ENCODE measurements at places on chromosomes 2 and 18.

DNA sequence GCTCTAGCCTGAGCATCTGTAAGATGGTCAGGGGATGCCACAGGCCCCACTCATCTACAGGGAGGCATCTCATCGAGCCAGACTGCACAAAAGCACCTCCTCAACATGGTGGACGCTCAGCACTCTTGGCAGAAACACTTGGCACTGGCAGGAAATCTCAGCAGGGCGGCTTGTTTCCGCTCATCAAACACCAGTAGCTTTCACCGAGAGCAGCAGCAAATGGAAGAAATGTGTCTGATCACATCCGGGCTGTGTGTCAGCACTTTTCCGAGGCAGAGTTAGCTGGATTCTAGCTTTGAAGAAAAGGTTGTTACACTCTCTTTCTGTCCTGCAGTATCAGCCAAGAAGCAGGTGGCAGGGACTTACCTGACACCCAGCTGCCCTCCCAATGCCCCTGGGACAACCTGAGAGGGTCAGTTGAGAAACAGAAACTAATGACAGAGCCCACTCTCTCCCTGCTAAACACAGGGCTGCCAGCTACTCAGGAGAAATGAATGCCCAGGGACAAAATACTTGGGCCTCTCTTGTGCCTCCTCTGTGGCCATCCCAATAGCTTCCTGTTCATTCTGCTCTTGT, 68.9 kb upstream of the FZD7 start:
- DNase-seq: no peak

DNA sequence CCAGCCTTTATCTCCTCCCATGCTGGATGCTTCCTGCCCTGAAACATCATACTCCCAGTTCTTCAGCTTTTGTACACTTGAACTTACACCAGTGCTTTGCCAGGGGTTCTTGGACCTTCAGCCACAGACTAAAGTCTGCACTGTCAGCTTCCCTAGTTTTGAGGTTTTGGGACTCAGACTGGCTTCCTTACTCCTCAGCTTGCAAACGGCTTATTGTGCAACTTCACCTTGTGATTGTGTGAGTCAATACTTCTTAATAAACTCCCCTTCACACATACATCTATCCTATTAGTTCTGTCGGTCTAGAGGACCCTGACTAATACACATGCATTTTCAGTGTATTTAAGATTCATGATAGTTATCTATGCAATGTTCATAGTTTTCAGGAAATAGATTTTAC, 35.8 kb upstream of the ZNF804A start:
- no peak for DNase-seq

GRCh38 chr2:55620123-55620779, 2.8 kb upstream of the PPP4R3B start:
- DNase-seq: peak; percentile 22

- no peak for DNase-seq
These were observed 497.8 kb downstream of the EIPR1 start for GRCh38 chr2:2879781-2880180.

- DNase-seq: no peak
These were observed 8.9 kb downstream of the INPP4A start for GRCh38 chr2:98453531-98453930.

DNA sequence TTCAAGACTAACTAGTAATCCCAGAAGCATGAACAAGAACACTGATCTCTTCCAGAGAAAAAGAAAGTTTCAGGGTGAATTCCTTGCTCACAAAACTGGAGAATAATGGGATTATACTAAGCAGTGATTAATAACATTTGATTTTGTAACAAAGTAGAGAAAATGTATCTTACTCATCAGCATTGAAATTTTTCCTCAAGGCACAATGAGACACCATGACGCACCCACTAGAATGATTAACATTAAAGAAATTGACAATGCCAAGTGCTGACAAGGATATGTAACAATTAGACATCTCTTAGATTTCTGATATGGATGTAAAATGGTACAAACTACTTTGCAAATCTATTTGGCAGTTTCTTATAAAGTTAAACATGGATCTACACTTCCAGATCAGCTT, 101.1 kb upstream of the EPHA4 start:
- DNase-seq: no peak

DNA sequence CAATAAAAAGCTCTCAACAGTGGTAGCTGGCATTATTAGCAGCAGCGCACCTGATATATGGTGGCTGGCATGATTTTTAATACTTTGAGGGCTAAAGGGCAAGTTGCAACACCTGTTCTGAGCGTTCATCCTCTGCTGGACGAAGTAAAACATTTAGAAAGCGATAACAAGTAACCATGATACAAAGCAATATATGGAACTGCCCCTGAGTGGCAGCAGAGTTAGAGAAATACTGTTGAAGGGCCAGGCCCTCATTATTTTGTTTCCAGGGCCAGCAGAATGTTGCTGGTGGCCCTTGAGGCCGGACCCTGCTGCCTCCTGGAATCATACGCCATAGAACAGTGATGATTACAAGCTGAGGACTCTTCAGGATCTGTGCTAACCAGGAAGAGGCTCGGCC, 47.8 kb downstream of the ARHGEF4 start:
- no peak for DNase-seq

DNA sequence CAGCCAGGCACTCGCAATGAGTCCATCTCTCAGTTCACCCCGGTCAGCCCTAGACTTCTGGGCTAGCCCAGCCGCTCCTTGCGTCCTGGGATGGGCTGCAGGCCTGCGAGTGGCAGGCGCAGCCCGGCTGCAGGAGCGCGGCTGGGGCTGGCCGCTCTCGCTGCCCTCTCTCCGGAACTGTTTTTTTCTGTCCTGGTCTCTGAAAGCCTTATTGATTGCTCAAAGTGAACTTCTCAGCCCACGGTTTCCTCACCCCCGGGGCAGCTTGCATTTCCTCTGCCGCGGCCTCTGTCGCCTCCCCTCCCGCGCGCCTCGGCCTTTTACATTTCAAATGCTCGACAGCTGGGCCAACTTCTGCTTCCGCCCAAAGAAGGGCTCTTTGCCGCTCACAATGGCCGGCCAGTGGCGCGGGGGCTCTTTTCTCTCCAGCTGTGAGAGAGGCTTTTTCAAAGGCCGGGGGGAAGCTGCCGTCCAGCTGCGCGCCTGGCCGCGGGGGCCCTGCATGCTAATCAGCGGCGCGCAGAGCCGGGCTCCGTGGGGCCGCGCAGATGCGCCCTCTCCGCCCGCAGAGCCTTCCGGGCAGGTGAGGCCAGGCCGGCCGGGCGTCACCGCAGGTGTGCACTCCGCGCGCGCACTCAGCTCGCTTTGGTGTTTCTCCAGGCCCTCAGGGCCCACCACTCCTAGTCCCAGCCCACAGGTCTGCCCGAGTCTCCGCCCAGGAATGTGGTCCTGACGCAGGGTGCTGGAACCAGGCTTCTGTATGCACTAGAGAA, 513.8 kb downstream of the RNF144A start:
- no peak for DNase-seq

DNA sequence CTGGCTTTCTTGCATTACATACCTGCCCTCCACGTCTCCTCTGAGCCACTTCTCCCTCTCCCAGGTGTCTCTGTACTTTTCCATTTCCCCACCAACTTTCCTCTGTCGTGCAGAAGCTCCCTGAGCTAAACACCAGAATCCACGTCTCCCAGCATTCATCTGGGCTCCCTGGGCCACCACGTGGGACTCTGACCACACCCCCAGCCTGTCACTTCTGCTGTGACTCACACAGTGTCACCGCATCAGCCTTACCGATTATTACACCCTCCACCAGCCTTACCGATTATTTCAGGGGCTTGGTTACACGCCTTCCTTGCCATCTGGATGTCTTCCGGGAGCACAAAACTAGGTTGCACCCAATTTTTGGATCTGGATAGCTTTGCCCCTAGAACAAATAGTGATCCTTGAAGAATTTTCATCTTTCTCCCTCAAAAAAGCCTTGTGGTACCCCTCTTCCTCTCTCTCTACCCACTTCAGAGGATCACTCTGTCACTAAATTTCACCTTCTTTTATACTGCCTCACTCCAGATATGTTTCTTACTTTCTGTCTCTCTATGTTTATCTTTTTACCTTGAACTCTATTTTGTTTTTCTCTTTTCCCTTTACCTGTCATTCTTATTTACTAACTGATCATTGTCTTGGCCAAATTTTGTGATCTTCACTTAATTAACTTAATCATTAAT, 136.9 kb upstream of the CAB39 start:
- peak; percentile 12 for DNase-seq

DNA sequence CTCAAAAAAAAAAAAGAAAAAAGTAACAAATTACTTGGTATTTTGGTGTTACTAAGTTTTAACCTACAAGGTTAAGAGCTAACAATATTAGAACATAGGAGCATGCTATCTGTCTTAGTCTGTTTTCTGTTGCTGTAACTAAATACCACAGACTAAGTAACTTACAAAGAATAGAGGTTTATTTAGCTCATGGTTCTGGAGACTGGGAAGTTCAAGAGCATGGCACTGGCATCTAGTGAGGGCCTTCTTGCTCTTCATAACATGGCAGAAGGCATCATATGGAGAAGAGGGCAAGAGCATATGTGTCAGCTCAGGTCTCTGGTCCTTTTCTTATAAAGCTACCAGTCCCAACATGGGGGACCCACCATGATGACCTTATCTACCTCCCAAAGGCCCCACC, 36.5 kb downstream of the SMARCAL1 start:
- DNase-seq: no peak

- no peak for DNase-seq
These were observed 483.9 kb upstream of the DDX18 start for GRCh38 chr2:117330641-117331040.

GRCh38 chr2:238891457-238892203, 43.7 kb downstream of the TWIST2 start:
- DNase-seq: no peak

- DNase-seq: no peak
These were observed 181.3 kb upstream of the AGAP1 start for GRCh38 chr2:235312571-235312970.

Data from HuH-7.5 (cell line).